ENCODE measurements at places on chromosomes 4 and X.
A peak's percentile ranks its signal among the peaks of the same experiment; 100 is the strongest.

DNA sequence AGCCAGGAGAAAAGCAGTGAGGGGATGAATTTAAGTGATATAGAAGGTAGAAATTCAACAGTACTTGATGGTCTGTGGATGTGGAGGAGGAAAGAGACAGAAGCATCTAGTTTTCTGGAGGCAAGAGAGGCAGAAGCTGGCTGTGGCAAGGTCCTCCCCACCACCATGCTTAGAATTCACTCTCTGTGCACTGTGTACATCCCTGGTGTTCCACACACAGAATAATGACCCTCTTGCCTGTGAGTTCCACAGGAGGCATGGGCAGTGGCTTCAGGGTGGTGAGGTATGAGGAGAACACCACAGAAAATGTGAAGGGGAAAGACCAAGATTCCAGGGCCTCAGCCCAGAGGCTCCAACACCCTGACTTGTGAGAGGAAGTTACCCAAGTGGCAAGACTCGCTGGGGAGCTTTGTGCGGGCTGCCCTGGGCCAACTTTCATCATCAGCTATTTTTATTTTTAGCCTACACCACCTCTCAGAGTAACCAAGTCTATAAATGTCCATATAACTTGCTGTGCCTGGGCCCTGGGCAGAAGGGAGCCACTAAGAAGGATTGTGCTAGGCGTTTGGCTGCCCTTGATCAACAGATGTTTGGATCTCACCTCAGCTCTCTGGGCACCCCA lies 7.8 kb upstream of the INTS6L start:
- peak; percentile 56 for DNase-seq

- peak; percentile 44 for DNase-seq
Measured at GRCh38 chr4:73727685-73728084, 12.7 kb upstream of the CXCL8 start.

DNA sequence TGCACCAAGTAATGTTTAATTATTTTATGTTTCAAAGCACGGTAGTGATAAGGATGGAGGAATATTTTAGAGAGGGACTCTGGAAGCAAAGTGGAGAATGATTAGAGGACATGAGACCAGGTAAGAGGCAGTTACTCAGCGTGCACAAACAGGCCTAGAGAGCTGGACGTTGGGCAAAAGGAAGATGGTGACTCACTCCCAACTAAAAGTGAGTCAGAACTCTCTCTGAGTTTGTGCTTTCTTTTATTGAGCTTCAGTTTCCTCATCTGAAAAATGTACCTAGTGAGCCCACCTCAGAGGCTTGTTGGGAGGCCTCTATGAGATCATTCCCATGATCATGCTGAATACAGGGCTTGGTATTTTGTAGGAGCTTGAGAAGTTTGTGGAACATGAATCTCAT lies 1.6 kb upstream of the ZC4H2 start:
- peak; percentile 1 for DNase-seq

DNA sequence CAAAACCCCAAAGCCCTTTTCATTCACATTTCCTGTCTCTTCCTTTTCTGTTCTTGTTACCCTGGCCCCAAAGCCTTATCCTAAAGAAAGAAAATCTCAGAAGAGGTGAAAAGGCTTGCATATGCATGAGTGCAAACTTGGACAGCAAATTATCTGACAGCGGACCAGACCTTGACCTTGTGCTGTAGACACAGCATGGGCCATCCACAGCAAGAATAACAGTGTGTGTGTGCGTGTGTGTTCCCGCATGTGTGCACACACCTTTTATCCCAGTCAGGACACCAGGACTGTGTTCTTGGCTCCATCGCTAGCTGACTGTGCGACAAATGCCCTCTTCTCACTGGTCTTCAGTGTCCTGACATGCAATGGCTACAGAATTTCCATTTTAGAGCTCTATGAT lies 35.3 kb downstream of the ZBTB49 start:
- no peak for DNase-seq

GRCh38 chr4:8765084-8765483 lies 106.6 kb downstream of the HMX1 start:
- no peak for DNase-seq

DNA sequence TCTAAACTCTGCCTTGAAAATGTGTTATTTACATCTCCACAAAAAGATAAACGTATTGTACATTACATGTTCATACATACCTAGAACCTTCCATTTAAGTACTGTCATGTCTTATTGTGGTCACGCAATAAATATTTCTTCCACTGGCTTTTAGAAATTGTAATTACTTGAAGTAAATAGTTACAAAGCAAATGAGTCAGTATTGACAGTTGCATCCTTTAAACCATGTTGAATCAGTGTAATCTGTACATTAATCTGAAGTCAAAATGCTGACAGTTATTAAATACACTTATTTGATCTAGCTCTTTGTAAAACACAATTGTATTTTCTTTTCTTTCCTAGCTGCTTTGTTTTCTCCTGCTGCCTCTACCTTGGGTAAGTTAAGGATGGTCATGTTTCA lies 446.7 kb downstream of the EPHA5 start:
- DNase-seq: no peak

- no peak for DNase-seq
Measured at GRCh38 chr4:76895619-76896018, 2.3 kb downstream of the SOWAHB start.

DNA sequence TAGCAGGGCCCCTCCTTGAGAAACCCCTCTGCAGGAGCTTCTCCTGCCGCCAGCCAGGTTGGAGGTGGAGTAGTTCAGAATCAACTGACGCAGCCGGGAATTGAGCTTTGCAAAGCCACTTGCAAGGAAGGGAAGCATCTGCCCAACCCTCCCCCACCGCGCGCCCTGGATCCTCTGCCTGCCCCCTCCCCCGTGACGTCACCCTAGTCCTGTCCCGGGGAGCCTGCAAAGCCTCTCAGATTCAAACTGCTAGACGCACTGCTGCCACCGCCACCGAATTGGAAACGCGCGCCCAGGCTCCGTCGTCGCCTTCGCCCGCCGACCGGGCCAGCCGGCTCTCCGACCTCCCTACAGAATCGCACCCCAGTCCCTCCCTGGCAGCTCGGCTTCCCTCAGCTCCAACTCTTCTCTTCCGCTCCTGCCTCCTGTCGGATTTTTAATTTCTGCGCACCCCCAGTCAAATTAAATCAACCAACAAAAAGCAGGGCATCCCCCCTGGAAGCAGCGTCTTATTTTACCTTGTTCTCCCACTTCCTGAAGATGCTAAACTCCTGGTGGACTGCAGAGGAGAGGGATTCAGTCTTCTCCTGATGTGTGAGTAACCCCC lies 3.8 kb downstream of the SLITRK2 start:
- DNase-seq: no peak

Data from suppressor macrophage (primary cell).